GM12878 (cell line): ENCODE measurements at places on chromosomes 2 and 18.

DNA sequence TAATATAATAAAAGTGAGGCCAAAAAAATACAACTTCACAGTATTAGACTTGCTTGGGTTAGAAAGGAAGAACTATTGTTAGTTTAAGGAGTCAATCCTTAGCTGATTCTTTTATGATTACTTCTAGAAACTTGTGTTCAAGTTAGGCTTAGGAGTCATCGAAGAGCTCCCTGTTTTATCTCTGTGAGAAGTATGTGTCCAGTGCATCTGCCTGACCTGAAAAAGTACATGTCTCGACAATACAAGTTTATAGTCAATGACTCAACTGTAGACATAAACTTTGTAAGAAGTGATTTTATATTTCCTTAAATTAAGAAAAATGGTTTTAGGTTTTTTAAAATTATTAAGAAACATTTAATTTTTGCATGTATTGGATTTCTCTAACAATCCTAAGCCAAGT, 571.2 kb downstream of the ZEB2 start:
- H3K36me3 ChIP-seq = no peaks in the 10 kb centered on the region
- no peaks in the 10 kb centered on the region for H3K4me1 ChIP-seq
- no peak overlapping the region for H3K4me3 ChIP-seq
- no peaks in the 10 kb centered on the region for H3K27me3 ChIP-seq
- no peak overlapping the region for H3K27ac ChIP-seq
- DNase-seq = no peak

DNA sequence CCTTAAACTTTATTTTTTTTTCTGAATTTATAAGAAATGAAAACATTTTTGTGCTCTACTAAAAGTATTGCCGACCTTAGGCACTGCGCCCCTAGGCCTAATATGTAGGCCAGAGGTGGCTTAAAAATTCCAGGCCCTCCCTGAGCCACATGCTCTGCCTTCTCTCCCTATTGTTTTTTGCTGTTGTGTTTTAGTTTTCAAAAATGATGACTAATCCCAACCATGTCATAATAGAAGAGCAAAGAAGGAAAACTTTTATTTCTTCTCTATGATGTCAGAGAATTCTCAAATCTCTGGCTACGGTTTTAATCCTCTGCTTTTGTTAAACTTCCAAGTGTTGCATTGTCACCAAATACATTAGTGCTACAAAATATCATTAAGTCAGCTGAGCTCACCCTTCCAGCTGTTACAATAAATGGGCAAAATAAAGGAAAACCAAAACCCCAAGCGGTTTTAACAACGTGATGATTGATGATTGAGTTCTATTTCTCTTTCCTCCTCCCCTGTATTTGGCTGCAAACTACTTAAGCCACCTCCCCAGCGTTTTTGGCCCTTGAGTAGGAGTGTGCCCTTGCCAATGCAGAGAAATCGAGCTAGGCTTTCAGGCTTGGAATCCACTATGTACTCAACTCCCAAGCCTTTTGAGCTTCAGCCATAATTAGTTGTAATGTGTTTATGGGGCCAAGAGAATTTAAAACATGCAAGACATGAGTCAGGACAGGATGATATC, 163.5 kb upstream of the POU3F3 start:
- H3K4me1 ChIP-seq = no peaks in the 10 kb centered on the region
- DNase-seq = no peak
- no peaks in the 10 kb centered on the region for H3K27me3 ChIP-seq
- no peak overlapping the region for H3K27ac ChIP-seq
- H3K36me3 ChIP-seq = no peaks in the 10 kb centered on the region

DNA sequence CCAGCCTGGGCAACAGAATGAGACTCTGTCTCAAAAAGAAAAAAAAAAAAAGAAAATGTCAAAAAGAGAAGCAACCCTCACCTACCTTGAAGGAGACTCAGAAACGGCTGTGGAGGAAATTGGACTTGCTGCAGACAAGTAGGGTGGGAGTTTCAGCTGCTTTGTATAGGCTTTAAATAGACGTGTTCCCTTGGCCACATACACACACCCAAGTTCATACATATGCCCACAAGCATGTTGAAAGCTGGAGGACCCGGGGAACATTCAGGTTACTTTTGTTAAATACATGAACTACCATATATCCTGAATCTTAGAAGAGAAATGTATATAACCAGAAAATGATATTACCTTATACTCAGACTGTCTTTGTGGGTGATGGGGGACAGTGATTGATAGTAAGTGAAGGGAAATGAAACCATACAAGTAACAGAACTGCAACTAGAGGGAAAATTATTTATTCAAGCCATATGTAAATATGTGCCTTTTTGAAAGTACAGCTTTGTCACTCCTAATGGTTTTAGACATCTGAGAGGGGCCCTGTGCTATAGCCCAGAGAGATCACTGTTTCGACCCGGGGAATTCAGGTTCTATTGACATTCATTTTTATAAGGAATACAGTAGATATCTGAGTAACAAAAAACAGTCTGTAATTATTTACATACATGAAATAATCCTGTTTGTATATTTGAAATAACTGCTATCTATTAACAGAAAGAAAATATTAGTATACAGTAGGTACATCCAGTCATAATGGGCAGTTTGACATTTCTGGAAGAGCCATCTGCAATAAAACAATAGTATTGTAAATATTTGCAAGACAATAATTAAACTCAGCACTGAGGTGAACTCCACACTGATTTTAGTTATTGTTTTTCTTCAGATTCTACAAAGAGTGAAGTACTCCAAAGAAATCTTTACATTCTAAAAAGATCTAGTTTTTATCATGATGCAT, 48.0 kb upstream of the TGIF1 start:
- H3K4me1 ChIP-seq = peaks cover 36% of the 10 kb centered on the region
- H3K4me3 ChIP-seq = peak overlapping the region; percentile 21; the same call in 1 of the 2 replicates
- peak; percentile 34 for DNase-seq
- no peaks in the 10 kb centered on the region for H3K36me3 ChIP-seq
- H3K27me3 ChIP-seq = no peaks in the 10 kb centered on the region

GRCh38 chr2:62736899-62737559, 31.5 kb downstream of the EHBP1 start:
- no peak overlapping the region for H3K4me3 ChIP-seq
- DNase-seq = peak; percentile 47
- no peaks in the 10 kb centered on the region for H3K27me3 ChIP-seq
- H3K27ac ChIP-seq = peak overlapping the region; percentile 4
- no peaks in the 10 kb centered on the region for H3K4me1 ChIP-seq

DNA sequence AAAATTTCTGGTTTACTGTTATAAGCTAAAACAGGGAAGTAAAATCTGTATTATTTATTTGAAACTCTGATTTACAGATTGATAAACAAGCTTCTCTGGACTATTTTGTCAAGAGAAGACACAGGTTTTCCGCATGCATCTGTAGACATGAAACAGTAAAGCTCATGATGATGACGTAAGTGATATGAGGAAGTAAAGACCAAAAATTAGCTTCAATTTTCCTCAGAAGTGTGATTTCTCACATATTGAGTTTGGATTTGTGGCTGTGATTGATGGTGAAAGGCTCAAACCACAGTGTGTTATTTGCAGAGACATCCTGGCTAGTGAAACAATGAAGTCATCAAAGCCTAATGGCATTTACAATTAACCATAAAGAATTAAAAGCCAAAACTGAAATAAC, 12.6 kb upstream of the LONRF2 start:
- no peak overlapping the region for H3K4me3 ChIP-seq
- H3K27me3 ChIP-seq = no peaks in the 10 kb centered on the region
- no peak overlapping the region for H3K27ac ChIP-seq
- DNase-seq = no peak
- no peaks in the 10 kb centered on the region for H3K4me1 ChIP-seq

DNA sequence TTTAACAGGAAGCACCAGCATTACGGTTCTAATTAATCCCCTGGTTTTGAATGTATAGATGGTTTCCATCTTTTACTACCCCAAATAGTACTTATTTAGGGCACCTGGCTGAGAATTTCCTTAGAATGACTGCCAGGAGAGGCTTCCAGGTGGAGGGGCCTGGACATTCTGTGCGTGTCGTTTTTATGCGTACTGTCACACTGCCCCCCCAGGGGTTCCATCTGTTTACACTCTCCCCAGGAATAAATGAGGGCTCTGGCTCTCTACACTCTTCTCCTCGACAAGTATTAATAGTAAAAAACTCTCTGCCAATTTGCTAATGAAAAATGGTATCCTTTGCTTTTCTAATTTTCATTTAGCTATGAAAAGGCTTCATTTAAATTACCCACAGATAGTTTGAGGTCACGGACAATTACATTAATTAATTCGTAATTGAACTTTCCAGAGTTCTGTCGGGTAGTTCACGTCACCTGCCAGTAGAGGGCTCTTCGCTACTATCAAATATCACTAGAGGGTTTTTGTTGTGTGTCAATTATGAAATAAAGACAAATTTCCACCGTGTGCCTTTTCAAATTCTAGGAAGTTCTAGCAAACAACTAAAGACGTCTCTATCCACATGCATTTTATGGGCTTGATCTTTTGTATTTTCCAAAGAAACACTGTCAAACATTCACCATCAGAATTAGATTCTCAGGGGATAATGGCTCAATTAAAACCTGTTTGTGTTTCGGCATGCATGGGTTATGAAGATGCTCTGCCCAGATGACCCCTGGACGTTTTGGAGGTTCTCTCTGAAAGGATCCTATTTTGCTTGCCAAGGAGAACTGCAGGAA, 88.8 kb upstream of the ASB18 start:
- no peaks in the 10 kb centered on the region for H3K36me3 ChIP-seq
- DNase-seq = no peak
- H3K4me3 ChIP-seq = no peak overlapping the region
- no peaks in the 10 kb centered on the region for H3K27me3 ChIP-seq
- H3K4me1 ChIP-seq = no peaks in the 10 kb centered on the region
- H3K27ac ChIP-seq = no peak overlapping the region

- DNase-seq = no peak
- H3K36me3 ChIP-seq = no peaks in the 10 kb centered on the region
- H3K27ac ChIP-seq = peak overlapping the region; percentile 92
- no peaks in the 10 kb centered on the region for H3K27me3 ChIP-seq
These were observed 633 bp downstream of the MALT1 start for GRCh38 chr18:58671632-58672564.

GRCh38 chr2:113157897-113158753, 15.6 kb upstream of the PSD4 start:
- H3K4me3 ChIP-seq = peak overlapping the region; percentile 35; the same call in 1 of the 2 replicates
- H3K4me1 ChIP-seq = peaks cover 12% of the 10 kb centered on the region
- no peaks in the 10 kb centered on the region for H3K36me3 ChIP-seq
- no peak for DNase-seq

- DNase-seq = no peak
- no peaks in the 10 kb centered on the region for H3K27me3 ChIP-seq
- no peaks in the 10 kb centered on the region for H3K4me1 ChIP-seq
- peaks cover 2% of the 10 kb centered on the region; the same call in 1 of the 2 replicates for H3K36me3 ChIP-seq
- no peak overlapping the region for H3K4me3 ChIP-seq
- H3K27ac ChIP-seq = no peak overlapping the region
These were observed 2.7 kb upstream of the LCT start for GRCh38 chr2:135839713-135840112.

GRCh38 chr2:238290091-238290509, 1.7 kb upstream of the PER2 start:
- peaks cover 15% of the 10 kb centered on the region for H3K4me1 ChIP-seq
- H3K36me3 ChIP-seq = no peaks in the 10 kb centered on the region
- no peaks in the 10 kb centered on the region for H3K27me3 ChIP-seq
- no peak for DNase-seq
- no peak overlapping the region for H3K27ac ChIP-seq
- no peak overlapping the region for H3K4me3 ChIP-seq

GRCh38 chr2:109380502-109381326, 233.1 kb downstream of the SEPTIN10 start:
- H3K36me3 ChIP-seq = no peaks in the 10 kb centered on the region; the same call in 1 of the 2 replicates
- no peak overlapping the region for H3K27ac ChIP-seq
- no peaks in the 10 kb centered on the region for H3K4me1 ChIP-seq
- no peak overlapping the region for H3K4me3 ChIP-seq

- H3K27ac ChIP-seq = no peak within 1 kb of the TSS
- no peak for DNase-seq
- H3K4me1 ChIP-seq = no peaks in the 10 kb centered on the region; the same call in 1 of the 2 replicates
- peak within 1 kb of the TSS; percentile 67; the same call in 1 of the 2 replicates for H3K4me3 ChIP-seq
These were observed at the start of gene STON1 for GRCh38 chr2:48530033-48530811. Gene STON1 (plus strand): TSS chr2:48530154. CDS start chr2:48580634, 50,480 bp downstream.

GRCh38 chr18:70158992-70159717, 46.3 kb downstream of the RTTN start:
- H3K4me1 ChIP-seq = peaks cover 9% of the 10 kb centered on the region
- no peak overlapping the region for H3K4me3 ChIP-seq
- H3K36me3 ChIP-seq = peaks cover 13% of the 10 kb centered on the region
- H3K27ac ChIP-seq = peak overlapping the region; percentile 47
- no peaks in the 10 kb centered on the region for H3K27me3 ChIP-seq

- DNase-seq = no peak
- no peak overlapping the region for H3K4me3 ChIP-seq
- no peaks in the 10 kb centered on the region for H3K36me3 ChIP-seq
- no peak overlapping the region for H3K27ac ChIP-seq
These were observed 4.8 kb upstream of the SLC38A11 start for GRCh38 chr2:164960159-164960558.

- peaks cover 35% of the 10 kb centered on the region for H3K4me1 ChIP-seq
- DNase-seq = no peak
- H3K36me3 ChIP-seq = no peaks in the 10 kb centered on the region
- no peak overlapping the region for H3K4me3 ChIP-seq
- no peaks in the 10 kb centered on the region for H3K27me3 ChIP-seq
- no peak overlapping the region for H3K27ac ChIP-seq
These were observed 180.6 kb downstream of the CTIF start for GRCh38 chr18:48719388-48719787.

- no peak for DNase-seq
- H3K27me3 ChIP-seq = no peaks in the 10 kb centered on the region
- no peak overlapping the region for H3K4me3 ChIP-seq
- peak overlapping the region; percentile 59 for H3K27ac ChIP-seq
These were observed 243.8 kb downstream of the BABAM2 start for GRCh38 chr2:28134262-28134812.

DNA sequence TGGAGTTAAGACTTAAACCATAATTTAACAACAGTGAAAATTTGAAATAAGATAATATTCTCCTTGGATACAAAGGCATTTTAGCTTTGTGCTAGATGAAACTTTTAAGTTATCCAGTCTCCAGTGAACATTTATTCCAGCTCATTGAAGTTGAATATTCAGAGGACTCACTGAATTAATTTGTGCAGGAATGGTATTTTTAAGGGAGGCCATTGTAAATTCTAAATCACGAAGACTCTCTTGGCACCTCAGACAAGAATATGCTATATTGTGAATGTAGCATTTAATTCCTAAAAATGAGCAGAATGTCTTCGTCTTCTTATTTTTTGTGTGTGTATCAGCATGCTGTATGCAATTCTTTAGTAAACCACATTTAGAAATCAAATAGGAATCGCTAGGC, 731.7 kb upstream of the RAB6C start:
- H3K4me3 ChIP-seq = no peak overlapping the region
- H3K27ac ChIP-seq = no peak overlapping the region
- DNase-seq = no peak
- no peaks in the 10 kb centered on the region; the same call in 1 of the 2 replicates for H3K4me1 ChIP-seq

DNA sequence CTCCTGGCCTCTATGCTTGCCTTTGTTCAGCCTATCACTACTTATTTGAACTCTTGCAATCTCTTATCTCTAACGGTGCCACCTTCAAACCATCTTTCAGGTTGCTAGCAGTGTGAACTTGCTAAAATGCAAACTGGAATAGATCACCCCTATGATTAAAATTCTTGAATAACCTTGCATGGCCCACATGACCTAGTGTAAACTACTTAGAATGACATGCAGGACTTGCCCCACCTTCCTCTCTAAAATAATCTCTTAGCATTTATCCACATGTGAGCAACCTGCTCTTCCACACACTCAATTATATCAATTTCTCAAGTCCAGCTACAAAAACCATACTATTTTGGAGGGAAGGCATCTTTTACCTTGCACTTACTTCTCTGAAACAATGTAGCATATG, 137.6 kb downstream of the ETAA1 start:
- H3K4me3 ChIP-seq = no peak overlapping the region
- H3K36me3 ChIP-seq = no peaks in the 10 kb centered on the region
- no peaks in the 10 kb centered on the region for H3K27me3 ChIP-seq
